ENCODE measurements at places on chromosomes 7 and 10. TPM values are rescaled to one million over a fixed set of nuclear protein-coding genes. Genes with fewer than 3 reads are reported as not detected.

LEP gene
- 0.27 TPM for polyA plus RNA-seq

GRCh38 chr10:113127901-113128283 is 177.8 kb downstream of the TCF7L2 start:
- no peak for DNase-seq

DNA sequence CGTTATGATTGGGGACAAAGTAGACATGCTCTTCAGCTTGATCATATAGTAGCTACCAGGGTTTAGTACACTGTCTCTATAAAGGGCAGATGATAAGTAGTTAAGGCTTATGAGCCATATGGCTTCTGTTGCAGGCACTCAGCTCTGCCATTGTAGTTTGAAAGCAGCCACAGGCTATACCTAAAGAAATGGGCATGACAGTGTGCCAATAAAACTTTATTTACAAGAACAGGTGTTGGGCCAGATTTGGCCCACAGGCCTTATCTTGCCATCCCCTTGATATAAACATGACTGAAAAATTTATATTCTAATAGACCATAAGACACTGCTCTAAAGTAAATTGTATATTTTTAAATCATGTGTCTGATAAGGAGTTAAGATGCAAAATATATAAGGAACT is 36.6 kb downstream of the GRK5 start:
- no peak for DNase-seq

GRCh38 chr10:131181456-131181855 is 130.1 kb downstream of the TCERG1L start:
- no peak for DNase-seq

TAS2R4 gene
- 7.1 TPM for polyA plus RNA-seq

DNA sequence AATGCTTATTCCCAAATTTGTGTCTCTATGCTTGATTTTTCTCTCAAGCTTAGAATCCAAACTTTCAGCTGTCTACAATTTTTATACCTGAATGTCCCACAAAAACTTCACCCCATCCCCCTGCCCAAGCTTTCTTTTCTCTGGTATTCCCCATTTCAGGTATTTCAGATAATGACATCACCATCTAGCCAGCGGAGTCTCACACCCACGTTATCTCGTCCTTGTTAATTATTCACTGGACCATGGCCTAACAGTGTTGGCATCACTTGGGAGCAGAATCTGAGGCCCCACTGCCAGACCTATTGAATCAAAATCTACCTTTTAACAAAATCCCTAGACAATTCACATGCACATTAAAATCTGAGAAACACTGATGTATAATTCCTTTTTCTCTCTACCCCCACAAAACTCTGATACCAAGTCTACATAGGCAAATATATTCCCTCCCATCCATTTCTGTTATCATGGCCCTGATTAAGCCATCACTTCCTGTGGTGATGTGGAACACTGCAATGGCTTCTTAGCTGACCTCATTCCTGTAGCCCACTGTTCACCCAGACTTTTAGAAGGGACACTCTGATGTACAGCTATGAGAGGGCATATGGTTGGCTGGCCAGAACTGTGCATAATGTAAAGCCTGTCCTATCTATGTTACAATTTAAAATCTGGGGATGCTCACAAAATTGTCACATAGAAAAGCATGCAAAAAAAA is 31.4 kb downstream of the ZNF438 start:
- DNase-seq: no peak

GRCh38 chr7:35985126-35985754 is 167.8 kb upstream of the EEPD1 start:
- peak; percentile 58 for DNase-seq

DNA sequence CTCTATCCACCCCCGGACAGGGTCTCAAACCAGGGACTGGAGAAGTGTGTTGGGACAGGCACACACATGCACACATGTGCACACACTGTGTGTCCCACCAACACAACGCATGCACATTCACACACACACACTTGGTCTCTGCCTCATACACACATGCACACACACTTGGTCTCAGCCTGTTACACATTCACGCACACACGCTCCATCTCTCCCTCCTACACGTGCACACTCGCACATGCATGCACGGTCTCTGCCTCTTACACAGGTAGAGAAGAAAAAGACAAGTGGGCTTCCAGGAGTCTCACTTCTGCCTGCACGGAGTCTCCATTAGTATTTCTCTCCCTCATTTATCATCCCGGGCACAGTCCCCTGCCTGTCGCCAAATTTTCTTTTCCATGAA is 171.2 kb downstream of the EBF3 start:
- DNase-seq: no peak

- no peak for DNase-seq
Observed at GRCh38 chr7:113635492-113635891, 283.3 kb downstream of the PPP1R3A start.

PTPN20 gene
- polyA plus RNA-seq: 2.4 TPM

DNA sequence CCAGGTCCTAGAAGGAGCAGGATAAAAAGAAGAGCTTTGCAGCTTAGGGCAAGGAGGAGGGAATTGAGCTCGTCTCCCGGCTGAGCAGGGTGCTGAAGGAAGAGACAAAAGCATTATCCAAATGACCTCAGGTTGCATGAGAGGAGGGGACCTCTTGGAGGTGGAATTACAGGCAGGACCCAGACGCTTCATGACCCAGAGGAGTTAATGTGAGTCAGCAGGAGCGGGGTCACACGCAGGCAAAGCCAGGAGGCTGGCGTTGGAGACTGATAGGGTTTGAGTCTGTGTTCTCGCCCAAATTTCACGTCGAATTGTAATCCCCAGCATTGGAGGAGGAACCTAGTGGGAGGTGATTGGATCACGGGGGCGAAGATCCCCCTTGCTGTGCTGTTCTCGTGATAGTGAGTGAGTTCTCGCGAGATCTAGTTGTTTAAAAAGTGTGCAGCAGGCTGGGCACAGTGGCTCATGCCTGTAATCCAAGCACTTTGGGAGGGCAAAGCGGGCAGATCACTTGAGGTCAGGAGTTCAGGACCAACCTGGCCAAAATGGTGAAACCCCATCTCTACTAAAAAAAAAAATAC is 63.7 kb upstream of the AUTS2 start:
- DNase-seq: no peak

CYP2C19 gene
- 0.06 TPM for polyA plus RNA-seq

DNA sequence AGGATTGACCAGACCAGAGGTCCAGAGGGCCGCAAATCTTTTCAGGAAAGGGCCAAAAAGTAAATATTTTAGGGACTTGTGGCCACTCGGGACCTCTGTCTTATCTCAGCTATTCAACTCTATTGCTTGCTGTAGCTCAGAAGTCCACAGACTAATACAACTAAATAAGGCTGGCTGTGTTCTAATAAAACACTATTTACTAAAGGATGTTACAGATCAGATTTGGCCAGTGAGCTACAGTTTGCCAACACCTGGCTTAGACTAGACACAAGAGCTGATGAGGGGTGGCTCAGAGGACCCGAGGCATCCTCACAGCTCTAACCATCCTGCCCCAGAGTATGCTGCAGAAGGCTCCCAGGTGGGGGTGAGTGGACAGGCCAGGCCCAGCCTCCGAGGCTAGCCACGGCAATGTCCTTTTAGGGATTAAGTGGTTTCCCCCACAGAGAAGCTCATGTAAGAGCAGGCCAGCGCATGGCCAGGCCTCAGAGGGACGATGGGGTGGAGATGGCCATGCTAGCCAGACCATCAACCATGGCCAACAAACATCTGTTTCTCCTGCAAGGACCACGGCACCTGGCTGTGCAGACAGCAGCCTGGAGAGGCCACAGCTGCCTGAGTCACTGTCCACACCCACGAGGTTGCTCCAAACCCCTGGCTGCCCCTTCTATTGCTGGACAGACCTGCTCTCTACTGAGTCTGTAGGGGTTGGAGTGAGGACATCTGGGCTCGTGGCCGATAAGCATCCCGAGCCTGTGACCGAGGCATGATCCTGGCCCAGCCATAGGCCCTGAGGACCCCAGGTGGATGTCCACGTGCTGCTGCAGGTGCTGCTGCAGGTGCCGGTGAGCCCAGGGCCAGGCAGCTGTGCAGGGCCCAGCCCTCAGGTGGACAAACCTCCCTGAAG is 76.5 kb downstream of the AFAP1L2 start:
- DNase-seq: no peak

DNA sequence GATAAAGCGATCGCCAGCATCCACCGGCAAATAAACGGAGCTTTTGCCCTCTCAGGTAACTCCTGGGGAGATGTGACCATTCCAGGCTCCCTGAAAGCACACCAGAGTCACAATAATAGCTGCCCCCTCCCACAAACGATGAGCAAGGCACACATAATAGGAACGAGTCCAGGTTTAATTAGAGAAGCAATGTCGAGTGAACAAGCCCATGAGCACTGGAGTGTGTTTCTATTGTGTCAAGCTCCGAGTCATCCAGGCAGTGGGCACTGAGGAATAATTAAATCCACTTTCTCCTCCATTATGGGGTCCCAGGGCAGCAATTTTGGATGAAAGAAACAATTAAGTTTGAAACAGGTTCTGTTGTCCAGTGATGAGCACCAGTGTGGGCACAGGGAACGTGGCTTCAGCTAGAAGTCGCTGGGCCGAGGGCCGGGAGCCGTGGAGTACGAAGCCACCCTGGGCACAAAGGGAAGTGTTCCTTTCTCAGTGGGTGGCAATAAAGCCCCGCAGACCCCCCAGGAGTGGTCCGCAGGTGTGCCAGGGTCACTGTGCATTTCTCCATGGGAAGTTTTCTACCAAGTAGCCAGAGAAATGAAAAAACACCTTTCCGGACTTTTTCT is 12.0 kb downstream of the PNLIPRP2 start:
- DNase-seq: no peak

EMX2 gene
- polyA plus RNA-seq: 168 TPM

DNA sequence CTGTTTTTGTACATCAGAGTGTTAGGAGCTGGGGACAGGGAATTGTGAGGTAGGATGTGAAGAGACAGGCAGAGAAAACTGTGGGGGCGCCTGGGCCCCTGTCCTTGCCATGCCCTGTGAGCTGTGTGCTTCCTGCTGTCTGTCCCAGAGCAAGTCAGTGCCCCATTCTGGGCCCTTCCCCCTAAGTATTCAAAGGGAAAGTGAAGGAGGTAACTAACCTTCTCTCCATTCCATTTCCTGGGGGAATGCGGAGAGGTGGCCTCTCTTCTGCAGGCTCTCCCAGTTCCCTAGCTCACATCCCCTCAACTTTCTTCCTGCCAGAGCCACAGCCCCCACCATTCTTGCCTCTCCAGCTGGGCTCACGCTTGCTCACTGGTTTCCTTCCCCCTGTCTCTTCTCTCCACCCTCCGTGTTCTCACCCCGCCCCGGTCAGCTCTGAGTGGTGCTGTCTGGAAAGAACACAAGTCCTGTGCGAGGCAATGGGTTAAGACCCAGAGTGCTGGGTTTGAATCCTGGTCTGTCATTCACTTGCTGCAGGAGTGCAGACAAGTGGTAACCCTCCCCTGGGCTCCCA is 9.7 kb upstream of the VSIR start:
- no peak for DNase-seq

- DNase-seq: no peak
Observed at GRCh38 chr10:8424555-8425211, 370.2 kb downstream of the GATA3 start.

DNA sequence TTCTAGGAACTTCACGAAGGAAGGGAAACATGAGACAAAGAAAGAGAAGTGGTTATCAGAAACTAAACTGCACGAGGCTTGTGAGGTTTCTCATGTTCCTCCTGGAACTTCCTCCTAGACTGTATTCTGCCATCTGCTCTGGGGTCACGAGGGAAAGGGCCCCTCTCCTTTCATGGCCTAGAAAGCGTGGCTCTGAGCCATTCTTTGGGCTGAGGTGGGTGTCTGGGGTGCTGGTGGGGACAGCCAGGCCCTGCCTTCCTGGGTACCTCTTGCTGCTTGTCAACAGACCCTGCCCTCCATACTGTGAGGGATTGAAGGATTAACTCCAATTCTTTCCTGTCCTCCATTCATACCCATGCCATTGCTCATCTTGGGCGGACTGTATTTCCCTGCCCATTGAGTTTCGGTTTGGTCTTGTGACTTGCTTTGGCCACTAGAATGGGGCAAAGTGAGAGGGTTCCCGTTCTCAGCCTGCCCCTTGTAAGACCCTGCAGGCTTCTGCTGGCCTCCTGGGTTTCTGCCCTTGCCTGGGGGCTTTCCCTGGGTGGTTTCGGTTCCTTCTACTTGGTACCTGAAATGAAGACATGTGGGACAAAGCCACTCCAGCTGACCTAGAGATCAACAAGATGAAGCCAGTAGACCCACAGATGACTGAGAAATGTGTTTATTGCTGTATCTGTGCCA is 14.9 kb upstream of the GIMAP8 start:
- DNase-seq: no peak

XRCC2 gene
- polyA plus RNA-seq: 12.7 TPM

KLF14 gene
- polyA plus RNA-seq: 0.74 TPM

- no peak for DNase-seq
Observed at GRCh38 chr7:32152576-32152975, 82.4 kb upstream of the PDE1C start.

GRCh38 chr10:117542706-117543224 is at the start of gene EMX2:
EMX2 (plus strand) TSS chr10:117542746; CDS start chr10:117543268, 522 bp downstream.
- no peak for DNase-seq

GRCh38 chr7:25262586-25262985 is 34.3 kb upstream of the NPVF start:
- no peak for DNase-seq

DNA sequence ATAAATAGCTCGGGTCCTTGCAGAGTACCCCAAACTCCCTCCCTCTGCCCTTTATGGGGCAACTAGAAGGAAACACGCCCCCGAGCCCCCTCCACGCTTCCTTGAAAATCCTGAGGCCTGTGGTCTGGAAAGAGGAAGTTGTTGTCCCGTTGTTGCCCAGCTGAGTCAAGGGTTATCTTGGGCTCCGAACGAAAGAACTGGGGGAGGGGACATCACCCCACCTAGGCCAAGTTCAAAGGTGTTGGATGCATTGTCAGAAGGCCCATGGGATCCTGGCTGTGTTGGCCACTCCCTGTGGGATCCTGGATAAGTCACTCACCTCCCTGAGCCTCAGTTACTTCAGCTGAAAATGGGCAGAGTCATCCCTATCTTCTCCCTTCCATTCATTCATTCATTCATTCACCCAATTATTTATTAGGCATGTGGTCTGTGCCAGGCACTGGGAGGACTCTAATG is at the start of gene CCL24:
TSS of gene CCL24 (minus strand) at position 26 of the 456 bp plus-strand sequence. CDS start 91 bp downstream, outside the sequence.
- no peak for DNase-seq

GRCh38 chr10:45118929-45119328 is 118.2 kb downstream of the ZNF22 start:
- DNase-seq: no peak

DNA sequence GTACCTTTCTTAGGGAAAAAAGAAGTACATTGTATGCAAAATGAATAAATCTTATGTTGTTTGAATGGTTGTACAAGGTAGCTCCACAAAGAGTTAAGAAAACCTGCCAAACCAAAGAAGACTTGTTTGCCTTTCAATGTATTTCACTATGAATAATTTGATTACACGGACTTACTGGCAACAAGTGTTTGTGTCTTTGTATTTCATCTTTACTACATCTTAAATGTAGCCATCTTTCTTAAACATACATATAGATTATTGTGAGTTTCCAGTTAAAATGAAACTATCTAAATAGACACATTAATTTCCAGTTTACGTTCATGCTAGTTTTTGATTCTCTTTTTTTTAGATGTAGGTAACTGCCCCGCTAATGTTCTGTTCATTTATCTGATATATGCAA is 2.8 kb downstream of the PRKG1 start:
- DNase-seq: no peak

Data from renal pelvis (tissue), 12 donors.